ENCODE measurements at places on chromosomes 7 and 10.

DNA sequence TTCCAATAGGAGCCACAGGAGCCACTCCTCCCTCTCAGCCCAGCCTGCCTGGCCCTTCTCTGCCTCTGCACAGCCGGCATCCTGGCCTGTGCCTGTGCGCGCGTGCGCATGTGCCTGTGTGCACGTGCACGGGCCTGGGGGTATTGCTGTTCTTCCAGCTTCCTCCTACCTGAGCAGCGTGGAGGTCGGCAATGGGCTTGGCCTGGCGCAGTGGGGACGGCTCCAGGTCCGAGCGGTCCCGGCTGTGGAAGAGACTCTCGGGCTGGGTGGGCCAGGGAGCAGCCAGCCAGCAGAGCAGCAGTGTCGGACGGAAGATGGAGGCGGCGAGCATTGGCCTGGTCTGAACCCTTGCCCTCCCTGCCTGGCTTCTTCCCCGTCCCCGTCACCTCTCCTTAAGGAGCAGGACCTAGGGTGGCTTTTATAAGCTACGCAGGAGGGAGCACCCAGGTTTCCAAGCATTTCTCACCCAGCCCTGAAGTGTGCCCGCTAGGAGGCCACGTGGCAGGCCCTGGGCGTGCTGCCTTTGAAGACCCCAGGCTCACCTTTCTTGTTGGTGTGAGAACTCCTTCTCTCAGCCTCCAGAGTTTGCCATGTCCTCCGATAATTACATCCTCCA is at the start of gene MMP21:
Gene MMP21 (minus strand): TSS at position 331 of the 616 bp plus-strand sequence. CDS start 0 bp downstream, at position 331.
- no peak for DNase-seq

DNA sequence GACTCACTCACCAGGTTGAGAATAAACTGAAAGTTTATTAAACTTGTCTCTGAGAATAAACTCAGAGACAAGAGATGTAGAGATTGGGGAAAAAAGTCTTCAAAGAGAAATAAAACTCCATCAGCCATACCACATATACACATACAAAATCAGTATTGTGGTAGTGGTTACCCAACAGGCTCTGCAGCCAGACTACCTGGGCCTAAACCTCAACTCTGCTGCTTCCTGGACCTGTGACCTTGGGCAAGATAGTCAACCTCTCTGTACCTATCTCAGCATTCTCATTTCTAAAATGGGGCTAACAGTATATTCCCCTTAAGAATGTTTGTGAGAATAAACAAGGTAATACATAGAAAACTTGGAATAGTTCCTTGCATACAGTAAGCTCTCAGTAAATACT is 15.3 kb downstream of the TPK1 start:
- DNase-seq, result no peak

- no peak for DNase-seq
Observed at GRCh38 chr10:90723416-90724068, 134.3 kb downstream of the HTR7 start.

DNA sequence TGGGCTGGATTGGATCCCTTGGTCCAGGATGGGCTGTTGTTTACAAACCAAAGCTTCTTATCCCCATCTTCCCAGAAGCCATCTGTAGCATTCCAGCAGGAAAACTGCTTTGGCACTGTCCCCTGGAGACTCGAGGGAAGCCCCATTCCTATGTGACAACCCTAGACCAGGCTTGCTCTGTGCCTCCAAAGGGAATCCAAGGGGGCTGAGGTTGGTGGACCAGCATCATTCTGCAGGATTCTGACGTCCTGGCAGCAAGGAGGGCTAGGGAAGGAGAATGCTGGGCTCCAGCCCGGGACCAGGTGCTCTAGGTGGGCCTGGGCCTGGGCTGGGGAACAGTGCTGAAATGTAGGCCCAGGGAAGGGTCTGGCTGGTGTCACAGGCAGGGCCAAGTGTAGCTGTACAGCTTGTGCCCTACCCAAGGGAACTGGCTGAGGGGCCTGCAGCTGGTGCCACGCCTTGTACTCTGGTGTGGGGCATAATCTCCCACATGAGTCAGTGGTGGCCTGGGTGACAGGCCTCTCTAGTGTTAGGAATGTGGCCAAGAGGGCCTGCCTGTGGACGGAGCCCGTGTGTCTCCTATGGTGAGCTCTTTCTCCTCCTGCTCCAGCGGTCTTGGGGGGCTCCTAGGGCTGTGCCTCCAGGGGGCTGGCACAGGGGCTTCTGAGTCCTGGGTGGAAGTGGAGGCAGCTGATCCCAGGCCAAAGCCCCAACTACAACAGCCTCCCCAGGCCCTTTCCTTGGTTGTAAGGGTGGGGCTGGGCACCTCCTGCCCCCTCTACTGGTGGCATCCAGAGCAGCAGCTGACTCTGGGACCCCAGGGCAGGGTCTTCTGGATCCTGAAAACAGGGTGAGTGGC is 25.2 kb downstream of the TRIM8 start:
- peak; percentile 64 for DNase-seq

DNA sequence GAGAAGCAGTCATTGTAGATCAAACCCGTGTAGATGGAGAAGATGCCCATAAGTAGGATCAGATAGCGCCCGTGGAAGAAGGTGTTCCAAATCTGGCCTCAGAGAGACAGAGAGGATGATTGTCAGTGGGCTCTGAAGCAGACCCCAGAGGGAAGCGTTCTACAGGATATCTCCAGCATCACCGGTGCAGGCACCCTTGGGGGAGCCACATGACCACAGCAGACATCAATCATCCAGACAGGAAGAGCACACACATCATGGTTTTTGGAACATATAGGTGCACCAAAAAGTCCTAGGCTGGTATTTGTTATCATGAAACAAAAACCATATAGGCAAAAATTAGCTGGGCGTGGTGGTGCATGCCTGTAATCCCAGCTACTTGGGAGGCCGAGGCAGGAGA is 44.0 kb upstream of the SVOPL start:
- no peak for DNase-seq

- no peak for DNase-seq
Observed at GRCh38 chr7:3649678-3650440, 348.8 kb downstream of the SDK1 start.

DNA sequence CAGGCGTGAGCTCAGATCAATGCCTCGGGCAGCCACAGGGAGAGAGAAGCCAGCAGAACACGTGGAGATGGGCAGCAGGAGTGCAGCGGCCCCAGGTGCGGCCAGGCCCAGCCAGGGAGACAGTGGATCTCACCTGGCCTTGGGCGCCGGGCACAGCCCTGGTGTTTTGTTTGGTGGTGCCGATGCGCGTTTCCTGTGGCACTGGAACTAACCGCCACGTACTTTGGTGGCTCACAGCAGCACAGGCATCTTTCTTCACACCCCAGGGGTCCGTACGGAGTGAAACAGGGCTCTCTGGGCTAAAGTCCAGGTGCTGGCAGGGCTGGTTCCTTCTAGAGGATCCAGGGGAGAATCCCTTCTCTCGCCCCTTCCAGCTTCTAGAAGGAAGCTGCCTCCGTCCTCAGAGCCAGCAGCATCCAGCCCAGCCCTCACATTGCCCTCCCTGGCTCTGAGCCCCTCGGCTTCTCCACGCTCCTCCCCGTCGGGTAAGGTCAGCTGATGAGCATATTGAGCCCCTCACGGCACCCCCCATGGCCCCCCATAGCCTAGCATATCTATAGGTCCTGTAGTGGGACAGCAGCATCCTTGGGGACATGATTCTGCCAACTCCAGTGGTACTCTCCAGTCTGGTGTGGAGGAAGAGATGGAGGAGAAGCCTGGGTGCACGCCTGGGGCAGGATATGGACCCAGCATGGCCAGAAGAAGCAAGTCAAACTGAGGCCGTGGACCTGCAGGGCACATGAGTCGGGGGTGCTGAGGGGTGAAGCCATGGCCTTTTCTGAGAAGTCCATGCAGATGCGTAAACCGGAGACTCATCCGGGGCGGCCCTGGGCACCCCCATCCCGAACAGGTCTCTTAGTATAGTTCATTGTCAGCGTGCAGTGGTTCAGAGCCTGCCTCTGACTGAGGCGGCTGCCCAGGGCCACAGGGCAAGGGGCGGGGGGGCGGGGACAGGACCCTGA is 43.4 kb upstream of the PPP2R2D start:
- DNase-seq, result no peak

GRCh38 chr7:142459551-142459963 is 201.7 kb upstream of the PRSS58 start:
- no peak for DNase-seq

DNA sequence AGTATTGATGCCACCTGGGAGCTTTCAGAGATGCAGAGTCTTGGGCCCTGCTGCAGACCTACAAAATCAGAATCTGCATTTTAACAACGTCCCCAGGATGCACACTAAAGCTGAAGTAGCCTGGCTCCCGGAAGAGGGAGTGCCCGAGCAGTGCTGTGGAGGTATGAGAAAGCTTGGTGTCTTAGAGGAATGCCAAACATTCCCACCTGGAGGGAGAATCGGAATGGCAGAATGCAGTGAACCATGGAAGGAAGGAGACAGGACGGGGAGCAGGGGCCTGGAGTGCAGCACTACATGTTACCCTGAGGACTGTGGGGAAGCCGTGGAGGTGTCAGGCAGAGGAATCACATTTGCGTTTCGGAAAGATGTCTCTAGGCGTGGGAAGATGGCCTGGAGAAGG is 90.9 kb downstream of the AOAH start:
- DNase-seq, result no peak

GRCh38 chr10:58932126-58932525 is 244.3 kb upstream of the PHYHIPL start:
- no peak for DNase-seq

DNA sequence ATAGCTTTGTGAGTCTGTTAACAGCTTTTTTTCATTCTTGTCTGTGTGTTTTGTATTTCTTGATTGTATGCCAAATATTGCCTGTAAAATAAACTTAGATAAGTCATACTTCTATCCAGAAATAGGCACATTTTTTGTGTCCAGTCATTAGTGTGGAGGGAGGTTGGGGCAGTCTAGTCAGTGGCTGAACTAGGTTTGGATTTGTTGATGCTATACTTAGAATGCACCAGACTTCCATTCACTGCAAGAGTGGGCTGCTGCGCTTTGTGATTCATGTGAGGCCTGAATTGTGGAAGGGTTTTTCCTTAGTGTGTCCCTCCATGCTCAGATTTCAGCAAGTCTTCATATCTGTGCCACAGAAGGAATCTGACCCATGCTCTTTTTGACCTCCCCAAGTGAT is 50.0 kb downstream of the TRUB1 start:
- DNase-seq, result no peak

GRCh38 chr7:26688388-26688787 is 176.0 kb downstream of the SKAP2 start:
- DNase-seq, result no peak

- DNase-seq, result no peak
Observed at GRCh38 chr10:120552262-120552661, 95.2 kb downstream of the PLPP4 start.

GRCh38 chr7:127638197-127638596 is 13.8 kb upstream of the SND1 start:
- no peak for DNase-seq

- no peak for DNase-seq
Observed at GRCh38 chr7:35241436-35241835, 12.5 kb downstream of the TBX20 start.

- DNase-seq, result no peak
Observed at GRCh38 chr10:60334991-60335390, 54.7 kb downstream of the ANK3 start.

- no peak for DNase-seq
Observed at GRCh38 chr10:60856405-60856804, 78.1 kb downstream of the CDK1 start.

DNA sequence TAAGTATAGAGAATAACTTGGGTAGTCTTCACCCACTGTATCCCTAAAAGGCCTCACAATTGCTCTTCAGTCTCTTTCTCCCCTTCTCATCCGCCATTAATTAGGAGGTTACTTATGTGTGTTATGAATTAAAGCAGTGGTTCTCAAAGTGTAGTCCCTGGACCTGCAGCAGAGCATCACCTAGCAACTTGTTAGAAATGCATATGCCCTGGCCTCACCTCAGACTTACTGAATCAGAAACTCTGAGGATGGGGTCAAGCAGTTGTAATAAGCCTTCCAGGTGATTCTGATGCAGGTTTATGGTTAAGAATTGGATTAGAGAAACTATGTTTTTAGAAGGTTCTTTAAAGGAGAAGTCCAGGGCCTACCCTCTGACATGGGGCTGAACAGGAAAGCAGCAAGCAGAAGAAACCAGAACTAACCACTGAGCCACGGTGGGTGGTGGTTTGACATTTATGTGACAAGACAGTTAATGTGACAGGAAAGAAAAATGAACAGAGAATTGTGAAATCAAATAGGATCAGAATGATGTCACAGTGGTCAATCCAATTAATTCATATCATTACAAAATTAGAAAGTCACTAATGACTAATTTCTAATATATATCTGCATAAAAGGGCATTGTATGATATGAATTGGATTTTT is 37.6 kb downstream of the ENTPD1 start:
- no peak for DNase-seq

DNA sequence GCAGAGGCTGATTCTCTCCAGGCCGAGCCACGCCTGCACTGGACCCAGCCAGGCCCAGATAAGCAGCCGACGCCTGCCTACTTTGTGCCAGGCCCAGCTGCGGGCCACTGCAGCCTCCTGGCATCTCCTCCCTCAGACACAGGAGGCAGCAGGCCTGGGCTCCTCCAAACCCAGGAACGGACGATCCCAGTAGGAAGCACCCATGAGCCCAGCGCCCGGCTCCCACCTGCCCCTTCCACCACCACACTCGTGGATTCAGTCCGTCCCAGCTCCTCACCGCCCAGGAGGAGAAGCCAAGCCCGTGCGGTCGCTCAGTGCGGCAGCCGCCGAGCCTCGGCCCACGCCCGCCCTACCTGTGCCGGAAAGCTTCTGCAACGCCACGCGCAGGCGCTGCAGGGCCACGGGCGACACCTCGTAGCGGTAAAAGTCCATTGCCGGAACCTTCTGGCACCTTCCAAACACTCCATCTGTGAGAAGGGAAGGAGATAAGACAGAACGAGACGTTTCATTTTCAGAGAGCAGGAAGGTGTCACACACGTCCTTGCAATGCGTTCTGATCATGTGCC is 271.1 kb downstream of the PTPRN2 start:
- no peak for DNase-seq

GRCh38 chr10:117322260-117322659 is 53.0 kb downstream of the PDZD8 start:
- no peak for DNase-seq

DNA sequence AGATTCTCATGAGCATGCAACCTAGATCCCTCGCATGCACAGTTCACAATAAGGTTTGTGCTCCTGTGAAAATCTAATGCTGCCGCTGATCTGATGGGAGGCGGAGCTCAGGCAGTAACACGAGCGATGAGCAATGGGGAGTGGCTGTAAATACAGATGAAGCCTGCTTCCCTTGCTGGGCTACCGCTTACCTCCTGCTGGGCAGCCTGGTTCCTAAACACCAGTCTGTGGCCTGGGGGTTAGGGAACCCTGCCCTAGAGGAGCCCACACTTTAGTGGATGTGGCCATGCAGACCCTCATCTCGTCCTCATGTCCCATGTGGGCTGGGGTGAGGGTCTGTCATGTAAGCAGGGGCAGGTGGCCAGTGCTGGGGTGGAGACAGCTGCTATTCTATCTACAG is 417.6 kb downstream of the GLRX3 start:
- DNase-seq, result no peak

GRCh38 chr10:22049635-22050034 is 46.1 kb upstream of the DNAJC1 start:
- DNase-seq, result no peak

- no peak for DNase-seq
Observed at GRCh38 chr10:43262397-43262901, 4.4 kb downstream of the RASGEF1A start.

GRCh38 chr10:6929148-6929830 is 349.2 kb upstream of the PRKCQ start:
- DNase-seq, result no peak

All from stimulated activated effector memory CD8-positive, alpha-beta T cell treated with anti-CD3 and anti-CD28 coated beads, Interleukin-12 subunit alpha, Interleukin-12 subunit beta, amount 100 ng/mL, for 72 hours (primary cell).